Frontal cortex (tissue), 4 donors: ENCODE measurements at places on chromosomes 1 and 21.

DNA sequence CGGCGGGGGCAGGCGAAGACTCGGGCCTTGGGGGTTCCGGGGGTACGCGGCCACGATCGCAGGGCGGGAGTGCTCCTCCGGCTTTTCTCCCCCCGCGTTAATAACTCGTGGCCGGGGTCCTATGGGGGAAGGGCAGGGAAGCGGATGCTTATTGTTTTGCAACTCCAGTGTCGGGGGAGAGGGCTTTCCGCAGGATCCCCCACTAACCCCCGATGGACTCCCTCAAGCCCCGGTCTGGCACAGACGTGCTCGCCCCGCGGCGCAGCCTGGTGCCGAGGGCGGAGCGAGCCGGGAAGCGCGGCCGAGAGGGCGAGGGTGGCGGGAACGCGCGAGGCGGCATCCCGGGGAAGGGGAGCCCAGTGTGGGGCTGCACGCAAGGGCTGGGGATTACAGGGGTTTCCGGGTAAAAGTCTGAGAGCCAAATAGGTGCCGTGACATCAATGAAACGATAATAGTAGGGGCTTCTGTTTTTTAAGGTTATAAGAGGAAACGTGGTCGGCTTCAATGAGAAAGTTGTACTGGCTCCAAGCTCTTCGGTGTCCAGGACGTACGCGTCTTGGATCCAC, 772 bp downstream of the UCK2 start:
- DNase-seq: peak; percentile 64

- DNase-seq: no peak
These were observed 1.3 kb upstream of the LEMD1 start for GRCh38 chr1:205422993-205423642.

DNA sequence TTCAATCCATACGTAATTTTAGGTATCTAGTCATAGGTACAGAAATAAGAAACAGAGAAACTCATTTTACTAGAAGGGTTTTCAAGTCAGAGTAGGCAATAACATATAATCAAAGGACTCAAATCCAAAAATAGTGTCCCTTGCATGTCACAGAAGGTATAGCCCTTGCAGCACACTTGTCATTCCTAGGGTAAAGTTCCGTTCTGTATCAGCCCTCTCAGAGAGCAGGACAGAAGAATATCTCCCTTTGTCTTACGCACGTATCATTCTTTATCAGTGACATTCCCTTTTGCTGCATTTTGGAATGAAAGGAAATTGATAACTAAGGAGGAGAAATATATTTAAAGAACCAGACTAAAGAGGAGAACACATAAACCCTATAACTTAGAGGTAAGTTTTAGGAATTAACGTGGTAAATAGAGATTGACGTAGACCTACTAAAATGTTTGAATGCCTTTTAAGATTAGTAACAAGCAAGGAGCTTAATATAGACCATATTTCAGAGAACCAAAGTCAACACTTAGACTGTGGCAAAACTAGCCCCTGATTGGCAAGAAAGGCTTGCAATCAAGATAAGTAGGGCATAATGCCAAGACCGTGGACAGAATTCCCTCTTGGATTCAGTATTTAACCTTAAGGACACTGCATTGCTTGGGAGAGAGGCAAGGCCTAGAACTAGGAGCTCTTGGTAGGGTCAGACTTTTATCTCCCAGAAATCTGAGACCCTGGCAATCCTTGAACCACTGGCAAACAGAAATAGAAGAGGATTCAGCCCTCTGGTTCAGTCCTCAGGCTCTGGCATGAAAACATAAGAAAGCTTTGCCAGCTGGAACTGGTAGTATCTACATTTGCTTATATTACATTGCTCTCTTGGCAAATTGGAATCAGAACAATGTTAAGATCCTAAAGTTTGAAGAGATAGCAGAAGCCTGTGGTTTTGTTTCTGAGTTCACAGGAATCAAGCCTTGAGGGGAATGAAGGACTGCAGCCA, 232.1 kb downstream of the ASTN1 start:
- no peak for DNase-seq

DNA sequence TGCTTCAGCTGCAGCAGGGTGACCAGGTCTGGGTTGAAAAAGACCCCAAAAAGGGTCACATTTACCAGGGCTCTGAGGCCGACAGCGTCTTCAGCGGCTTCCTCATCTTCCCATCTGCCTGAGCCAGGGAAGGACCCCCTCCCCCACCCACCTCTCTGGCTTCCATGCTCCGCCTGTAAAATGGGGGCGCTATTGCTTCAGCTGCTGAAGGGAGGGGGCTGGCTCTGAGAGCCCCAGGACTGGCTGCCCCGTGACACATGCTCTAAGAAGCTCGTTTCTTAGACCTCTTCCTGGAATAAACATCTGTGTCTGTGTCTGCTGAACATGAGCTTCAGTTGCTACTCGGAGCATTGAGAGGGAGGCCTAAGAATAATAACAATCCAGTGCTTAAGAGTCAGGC, 2.9 kb downstream of the C1QA start:
- DNase-seq: no peak

DNA sequence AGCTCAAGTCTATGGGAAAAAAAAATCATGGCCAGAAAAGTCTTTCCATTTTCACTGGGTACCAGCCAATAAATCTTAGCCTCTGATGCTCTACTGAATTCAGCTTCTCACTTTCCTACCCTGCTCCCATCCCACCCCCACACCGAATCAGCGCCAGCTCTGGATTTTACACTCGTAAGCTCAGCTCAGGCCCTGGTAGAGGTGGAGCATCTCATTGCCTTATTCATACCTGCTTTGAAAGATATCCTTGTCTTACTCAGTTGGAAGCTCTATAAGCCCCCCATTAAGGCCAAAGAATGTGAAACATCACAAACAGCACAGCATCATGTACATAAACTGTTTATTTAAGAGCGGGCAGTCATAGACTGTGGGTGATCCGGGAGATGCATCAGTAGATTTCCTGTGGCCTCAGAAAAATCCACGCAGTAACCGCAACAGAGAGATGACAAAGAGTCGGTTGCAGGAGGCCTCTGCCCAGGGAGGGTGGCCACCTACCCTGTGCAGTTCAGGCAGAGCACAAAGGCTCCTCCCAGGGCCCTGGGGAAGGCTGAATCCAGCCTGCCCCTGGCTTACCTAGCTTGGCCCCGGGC, 36.4 kb upstream of the ETS2 start:
- DNase-seq: no peak

- DNase-seq: no peak
These were observed 19.6 kb downstream of the FH start for GRCh38 chr1:241499910-241500309.

DNA sequence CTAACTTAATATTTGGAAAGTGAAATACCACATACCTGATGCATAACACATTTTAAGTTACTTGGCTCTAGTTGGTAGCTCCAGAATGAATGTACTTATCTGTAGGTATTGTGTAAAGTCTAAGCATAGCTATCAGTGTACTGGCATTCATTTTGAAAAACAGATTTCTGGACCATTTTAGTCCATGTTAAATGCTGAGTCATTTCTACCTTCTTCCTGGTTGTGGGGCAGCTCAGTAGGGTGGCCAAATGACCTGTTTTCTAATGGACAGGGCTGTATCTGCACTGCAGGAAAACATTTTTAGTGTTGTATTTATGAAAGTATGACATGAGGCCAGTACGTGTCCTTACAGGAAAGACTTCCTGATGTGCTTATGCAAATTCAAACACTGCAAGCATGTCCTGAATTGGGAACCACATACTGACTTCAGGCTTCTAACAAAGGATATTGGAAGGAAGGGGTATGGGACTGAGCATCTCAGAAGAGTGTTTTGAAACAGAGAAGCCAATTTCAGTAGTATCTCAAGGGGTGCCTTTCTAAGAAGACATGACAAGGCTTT, 300.3 kb upstream of the B3GALT2 start:
- no peak for DNase-seq

DNA sequence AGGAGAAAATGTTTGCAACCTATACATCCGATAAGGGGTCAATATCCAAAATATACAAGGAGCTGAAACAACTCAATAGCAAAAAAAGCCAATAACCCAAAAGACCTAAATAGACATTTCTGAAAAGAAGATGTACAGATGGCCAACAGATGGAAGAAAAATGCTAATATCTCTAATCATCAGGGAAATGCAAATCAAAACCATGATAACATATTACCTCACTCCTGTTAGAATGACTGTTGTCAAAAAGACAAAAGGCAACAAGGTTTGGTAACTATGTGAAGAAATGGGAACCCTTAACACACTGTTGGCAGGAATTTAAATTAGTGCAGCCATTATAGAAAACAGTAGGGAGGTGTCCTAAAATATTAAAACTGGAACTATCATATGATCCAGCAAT, 74.7 kb downstream of the LEPR start:
- DNase-seq: no peak

- no peak for DNase-seq
These were observed 130.1 kb downstream of the SIM2 start for GRCh38 chr21:36828891-36829515.

GRCh38 chr21:32093646-32094462, 185.0 kb downstream of the MIS18A start:
- DNase-seq: no peak

DNA sequence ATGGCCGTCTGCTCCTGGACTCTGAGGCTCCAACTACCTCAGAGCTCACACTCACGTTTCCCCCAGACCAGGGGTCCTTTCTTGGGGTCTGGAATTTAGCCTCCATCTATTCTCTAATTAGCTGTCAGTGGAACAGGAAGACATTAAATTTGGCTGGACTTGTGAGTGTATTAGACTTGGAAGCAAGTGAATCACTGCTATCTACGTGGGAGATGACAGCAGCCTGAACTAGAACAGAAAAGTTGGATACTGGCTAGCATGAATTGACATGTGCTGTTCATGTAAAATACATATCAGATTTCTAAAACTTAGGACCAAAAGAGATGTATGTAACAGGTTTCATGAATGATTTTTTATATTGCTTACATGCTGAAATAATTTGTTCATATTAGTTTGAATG, 28.0 kb downstream of the TAF5L start:
- DNase-seq: no peak

DNA sequence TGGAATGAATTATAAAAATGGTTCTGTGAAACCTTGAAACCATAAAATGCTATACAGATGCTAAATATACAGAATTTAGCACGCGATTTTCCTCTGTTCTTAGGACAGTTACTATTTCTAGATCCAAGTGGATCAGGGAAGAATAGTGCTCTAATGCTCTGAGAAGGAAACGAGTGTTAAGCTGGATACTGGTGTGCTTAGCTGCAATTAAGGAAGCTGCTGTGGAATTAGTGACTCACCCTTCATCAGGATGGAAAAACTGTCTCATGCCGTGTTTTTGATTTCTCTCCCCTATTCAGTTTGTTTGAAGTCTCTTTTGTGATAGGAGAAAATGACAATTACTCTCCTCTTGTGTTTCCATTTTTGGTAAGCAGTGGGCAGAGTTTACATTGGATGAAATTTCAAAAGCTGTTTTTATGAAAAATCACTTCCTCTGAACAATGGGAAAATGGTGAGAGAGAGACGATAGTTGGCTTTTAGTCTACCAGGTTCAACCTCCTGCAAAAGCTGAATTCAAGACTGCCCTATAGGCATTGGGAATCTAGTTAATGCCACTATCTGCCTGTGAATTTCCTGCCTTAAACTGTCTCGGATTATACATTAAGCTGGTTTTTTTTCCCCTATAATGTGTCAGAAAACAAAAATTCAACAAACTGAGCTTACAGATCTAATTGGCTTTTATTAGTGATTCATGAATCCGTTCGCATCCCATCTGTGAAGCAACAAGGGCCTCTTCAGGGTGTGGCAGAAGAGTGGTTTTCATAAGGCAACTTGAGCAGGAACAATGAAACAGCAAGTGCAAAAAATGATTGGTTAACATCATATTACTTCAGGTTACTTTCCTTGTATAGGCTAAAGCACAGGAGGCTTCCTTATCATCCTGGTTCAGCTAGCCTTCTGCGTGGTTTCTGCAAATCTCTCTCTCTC, 179.8 kb downstream of the ST6GALNAC3 start:
- no peak for DNase-seq

GRCh38 chr1:19054216-19054615, 97.7 kb upstream of the IFFO2 start:
- no peak for DNase-seq

GRCh38 chr1:241531195-241532161, 700 bp upstream of the KMO start:
- DNase-seq: no peak

DNA sequence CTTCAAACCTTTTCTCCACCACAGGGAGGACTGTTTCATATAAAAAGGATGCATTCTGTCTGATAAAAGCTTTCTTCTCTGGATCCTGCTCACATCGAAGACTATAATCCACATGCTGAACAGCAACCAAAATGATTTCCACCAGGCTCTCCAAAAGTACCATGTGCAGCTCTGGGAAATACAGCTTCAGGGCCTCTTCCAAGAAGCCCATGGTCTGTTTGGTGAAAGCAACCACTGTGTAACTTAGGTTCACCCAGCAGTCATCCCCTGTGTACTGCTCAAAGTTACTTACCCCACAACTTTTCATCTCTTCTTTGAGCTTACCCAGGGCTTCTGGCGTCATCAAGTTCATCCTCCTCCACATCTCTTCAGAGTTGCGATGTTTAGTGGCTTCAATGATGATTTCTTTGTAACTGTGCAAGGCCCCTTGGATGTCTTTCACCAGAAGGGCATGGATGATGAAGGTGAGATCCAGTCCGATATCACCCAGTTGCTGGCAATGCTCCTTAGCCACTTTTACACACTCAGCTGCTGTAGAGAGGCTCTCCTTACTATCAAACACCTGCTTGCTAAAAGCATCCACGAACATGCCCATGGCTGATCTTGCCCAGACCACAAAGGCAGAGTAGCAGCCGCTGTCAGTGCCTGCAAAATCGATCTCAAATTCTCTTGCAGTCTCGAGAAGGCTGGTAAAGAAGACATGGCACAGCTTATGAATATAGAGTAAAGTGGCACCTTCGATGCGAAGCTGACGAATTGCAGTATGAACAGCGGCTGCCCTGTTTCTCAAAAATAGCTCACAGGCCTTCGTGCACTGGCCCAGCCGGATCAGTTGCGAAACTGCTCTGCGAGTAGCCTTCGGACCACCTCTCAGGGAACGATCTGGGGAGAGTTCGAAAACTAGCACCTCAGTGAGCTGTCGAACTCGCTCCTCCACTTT, 1.7 kb downstream of the EXOC8 start:
- DNase-seq: no peak

- DNase-seq: no peak
These were observed 18.4 kb downstream of the MTHFR start for GRCh38 chr1:11787251-11787803.

GRCh38 chr21:40563900-40564299, 283.1 kb downstream of the DSCAM start:
- DNase-seq: no peak

GRCh38 chr1:77542813-77543420, 139.5 kb downstream of the ZZZ3 start:
- DNase-seq: no peak

GRCh38 chr1:228783418-228784040, 48.2 kb downstream of the RHOU start:
- DNase-seq: no peak

- no peak for DNase-seq
These were observed 33.0 kb downstream of the COP1 start for GRCh38 chr1:176174108-176174507.

DNA sequence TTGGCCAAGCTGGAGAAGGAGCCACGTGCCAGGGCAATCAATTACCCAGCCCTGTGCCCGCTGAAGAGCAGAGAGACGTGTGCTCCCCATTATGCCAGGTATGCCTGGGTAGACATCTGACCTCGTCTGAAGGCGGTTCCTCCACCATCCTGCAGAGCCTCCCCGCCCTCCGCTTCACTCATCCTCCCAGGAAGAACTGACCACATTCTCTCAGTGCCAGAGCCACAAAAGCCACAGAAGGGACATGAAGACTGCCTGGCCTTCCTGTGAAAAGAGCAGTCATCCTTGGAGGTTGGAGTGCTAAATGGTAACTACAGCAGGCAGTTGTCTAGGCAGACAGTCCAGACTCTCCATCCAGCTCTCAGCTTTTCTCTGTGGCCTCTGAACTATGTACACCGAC, 12.0 kb downstream of the SYT2 start:
- no peak for DNase-seq
